Stimulated activated CD4-positive, alpha-beta T cell treated with anti-CD3 and anti-CD28 coated beads, Interleukin-12 subunit alpha, Interleukin-12 subunit beta, amount 100 ng/mL, for 4 hours (primary cell): ENCODE measurements at places on chromosomes 7 and 10.

DNA sequence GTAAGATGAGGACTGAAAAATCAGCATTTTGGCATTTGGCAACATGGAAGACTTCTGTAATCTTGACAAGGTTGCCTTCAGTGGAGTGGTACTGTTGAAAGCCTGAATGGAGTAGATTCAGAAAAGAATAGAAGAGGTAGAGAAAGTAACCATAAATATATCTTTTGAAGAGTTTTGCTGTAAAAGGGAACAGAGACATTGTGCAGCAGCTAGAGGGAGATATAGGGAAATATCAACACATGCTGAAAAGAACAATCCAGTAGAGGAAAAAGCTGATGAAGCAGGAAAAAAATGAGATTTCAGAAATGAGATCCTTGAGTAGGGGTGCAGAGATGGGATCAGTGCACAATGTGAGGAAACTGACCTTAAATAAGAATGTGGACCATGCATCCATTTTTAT, 60.0 kb downstream of the RAPGEF5 start:
- no peak for DNase-seq

- DNase-seq = no peak
These were observed 4.6 kb upstream of the USP6NL start for GRCh38 chr10:11616021-11616420.

GRCh38 chr7:28565980-28566379, 153.7 kb downstream of the CREB5 start:
- no peak for DNase-seq

DNA sequence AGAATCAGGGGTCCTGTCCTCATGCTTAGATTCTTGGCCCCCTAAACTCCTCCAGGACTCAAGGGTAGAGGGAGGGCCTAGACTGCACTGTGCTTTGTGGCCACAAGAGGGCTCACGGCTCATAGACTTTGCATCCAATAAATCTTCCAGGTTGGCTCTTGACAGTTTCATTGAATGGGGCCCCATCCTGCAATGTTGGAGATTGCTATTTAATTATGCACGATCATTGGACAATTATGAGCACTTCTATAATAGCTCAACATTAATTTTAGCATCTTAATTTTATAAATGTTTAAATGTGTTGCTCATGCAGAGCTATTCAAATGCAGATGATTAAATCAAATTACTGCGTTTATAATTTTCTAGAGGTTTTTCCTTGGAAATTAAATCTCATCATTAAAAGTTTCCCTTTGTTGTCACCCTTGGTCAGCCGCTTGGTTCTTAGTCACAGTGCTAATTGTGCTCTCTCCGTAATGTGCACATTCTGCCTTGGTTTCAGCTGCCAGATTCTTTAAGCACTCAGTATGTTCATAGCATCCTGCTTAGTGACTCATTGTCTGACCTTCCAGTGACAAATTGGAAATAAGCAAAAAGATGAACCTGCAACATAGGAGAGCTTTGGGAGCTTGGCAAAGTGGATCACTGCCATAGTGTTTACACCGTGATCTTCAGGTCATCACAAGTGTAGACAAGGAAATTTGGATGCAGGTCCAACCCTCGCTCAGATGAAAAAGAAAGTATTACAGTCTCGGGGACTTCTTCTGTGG, 33.4 kb upstream of the PLPP4 start:
- DNase-seq = no peak

DNA sequence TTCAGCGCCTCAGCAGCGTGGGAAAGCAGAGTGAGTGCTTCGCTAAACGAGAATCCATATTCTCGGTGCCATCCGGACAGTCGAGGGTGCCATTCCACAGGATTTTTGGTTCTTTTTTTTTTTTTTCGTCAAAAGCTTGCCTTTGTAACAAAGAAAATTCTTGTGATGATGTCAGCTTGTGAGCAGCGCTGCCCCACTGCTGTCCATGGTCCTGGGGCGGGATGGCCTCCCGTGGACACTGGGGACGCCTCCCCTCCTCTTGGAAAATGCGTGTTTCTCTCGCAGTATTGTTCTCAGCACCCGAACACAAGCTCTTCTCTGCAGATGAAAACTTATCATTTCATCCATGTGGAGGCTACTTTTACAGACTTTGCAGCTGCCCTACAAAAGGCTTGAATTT, 477.4 kb downstream of the TCERG1L start:
- no peak for DNase-seq

- DNase-seq = no peak
These were observed 253.2 kb downstream of the CAMK1D start for GRCh38 chr10:12602521-12602920.

DNA sequence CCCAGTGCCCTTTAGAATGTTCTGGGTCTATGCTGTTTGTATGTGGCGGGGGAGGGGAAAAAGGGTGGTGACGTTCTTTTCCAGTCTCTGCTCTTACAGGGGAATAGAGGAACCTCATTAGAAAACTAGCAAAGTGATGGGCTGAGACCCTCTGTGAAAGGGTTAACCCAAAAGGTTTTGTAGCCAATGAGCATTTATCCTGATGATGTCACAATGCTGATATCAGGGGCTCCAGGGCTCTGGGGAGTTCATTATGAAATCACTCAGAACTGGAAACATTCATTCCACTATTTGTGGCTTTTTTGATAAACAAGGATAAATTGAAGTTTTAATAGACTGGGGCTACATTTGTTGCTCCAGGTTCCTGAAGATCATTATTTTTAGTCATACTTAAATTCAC, 71.7 kb downstream of the ARID5B start:
- no peak for DNase-seq

- peak; percentile 41 for DNase-seq
These were observed 381.6 kb downstream of the TYW1 start for GRCh38 chr7:67377939-67378862.

DNA sequence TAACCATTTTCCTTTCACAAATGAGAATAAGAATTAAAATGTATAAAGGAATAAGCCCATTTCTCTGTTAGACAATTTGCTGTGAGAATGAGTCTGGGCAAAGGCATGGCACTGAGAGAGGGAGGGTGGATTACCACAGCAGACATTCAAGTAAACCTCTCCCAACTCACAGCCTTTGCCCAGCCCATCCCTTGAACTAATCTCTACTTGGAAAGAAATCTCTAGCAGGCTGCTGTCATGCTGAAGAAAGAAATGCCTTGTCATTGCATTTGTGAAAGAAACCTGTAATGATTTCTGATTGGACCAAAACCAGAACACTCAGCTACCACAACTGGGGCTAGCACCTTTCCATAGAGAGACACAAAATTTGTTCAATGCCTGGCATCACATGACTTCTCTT, 39.2 kb downstream of the CH25H start:
- no peak for DNase-seq

GRCh38 chr10:92712016-92712889, 22.5 kb downstream of the HHEX start:
- DNase-seq = no peak

DNA sequence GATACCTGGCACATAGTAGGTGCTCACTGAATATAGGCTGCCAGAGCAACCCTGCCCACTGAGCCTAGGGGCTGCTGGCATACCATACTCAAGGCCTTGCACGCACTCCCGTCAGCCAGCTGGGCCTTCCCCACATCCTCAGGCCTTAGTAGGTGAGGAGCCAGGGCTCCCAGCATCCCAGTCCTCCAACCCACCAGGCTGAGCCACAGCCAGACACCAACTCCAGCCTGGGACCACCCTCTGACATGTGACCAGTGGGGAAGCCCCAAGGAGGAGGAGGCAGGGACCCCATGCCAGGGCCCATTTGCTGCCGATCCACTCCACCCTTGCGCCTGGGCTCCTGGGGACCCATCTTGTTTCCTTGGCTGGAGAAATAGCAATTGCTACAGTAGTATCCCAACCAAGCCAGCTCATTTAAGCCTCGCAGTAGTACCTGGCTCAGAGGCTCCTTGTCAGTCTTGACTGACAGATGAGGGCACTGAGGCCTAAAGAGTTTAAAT, 11.4 kb downstream of the SLIT1 start:
- DNase-seq = no peak
